Foreskin keratinocyte (primary cell): ENCODE measurements at places on chromosomes 13 and 19. TPM values are rescaled to one million over a fixed set of nuclear protein-coding genes. Genes with fewer than 3 reads are reported as not detected.

DNA sequence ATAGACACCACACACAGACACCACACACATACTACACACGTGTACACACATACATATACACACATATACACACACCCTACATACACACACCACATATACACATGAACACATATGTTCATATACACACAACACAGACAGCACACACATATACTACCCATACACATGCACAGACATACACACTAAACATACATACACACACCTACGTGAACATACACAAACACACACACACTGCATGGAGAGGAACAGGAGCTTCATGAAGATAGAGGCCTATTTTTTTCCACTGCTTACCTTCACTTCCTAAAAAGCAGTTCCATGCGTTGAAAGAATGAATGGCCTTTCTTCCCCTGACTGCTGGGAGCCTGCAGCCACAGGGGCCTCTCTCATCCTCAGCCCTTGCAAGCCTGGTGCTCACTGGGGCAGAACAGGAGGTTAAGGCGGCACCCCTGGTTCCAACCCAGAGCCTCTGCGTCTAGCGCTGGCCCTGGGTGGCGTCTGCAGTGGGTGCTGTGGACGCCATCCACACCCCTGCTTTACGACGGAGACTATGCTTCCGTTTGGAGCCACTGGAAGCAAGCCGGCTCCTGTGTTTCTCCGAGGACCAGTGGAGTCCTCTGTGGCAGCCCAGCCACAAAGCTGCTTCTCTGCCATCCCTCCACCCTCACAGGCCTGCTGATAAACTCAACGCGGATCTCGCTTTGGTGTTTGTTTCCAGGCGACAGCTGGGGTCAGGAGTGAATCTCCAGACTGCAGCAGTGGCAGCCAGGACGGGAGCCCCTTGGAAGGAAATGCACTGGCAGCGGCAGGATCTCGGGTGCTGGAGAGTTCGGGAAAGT, 1.9 kb upstream of the RASA3 start:
- DNase-seq: no peak

DNA sequence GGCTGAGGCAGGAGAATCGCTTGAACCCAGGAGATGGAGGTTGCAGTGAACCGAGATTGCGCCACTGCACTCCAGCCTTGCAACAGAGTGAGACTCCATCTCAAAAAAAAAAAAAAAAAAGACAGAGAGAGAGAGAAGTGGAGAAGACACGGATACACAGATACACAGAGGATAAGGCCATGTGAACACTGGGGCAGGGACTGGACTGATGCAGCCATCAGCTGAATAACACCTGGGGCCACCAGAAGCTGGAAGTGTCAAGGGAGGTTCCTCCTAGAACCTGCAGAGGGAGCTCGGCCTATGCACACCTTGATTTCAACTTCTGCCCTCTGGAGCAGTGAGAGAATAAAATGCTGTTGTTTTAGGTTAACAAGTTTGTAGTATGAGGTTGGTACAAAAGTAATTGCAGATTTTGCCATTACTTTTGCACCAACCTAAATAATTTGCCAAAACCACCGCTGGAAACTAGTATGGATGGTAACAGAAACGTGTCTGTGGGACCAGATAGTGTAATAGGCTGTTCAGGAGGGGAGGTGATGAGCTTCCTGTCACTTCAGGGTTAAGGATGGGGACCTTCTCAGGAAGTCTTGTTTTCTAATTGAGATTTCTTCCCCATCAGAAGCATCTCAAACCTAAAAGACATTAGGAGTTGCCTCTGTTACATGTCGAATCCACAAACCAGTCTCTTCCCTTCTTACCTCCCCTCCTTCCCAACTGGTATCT, 36.4 kb upstream of the IGSF23 start:
- DNase-seq: no peak

DNA sequence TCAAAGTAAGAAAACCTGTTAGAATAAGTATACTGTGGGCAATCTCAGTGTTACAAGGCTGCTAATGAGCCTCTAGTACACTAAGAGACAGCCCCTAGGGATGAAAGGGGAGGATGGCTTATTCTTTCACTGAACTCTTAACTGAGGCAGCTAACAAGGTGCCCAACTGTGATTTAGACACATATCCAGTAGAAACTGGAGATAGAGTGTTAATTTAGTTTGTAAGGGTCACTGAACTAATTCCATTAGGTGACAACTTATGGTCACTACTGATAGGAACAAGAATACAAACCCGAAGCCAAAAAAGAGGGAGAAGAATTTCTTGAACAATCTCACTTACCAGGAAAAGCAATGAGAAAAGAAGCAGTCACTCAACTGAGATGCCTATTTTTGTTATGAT, 1010.6 kb downstream of the PCDH9 start:
- no peak for DNase-seq

SH2D3A gene
- total RNA-seq: 49.3 and 57.8 TPM in 2 replicates

HRC gene
- total RNA-seq: not detected in 2 replicates

ZNF563 gene
- 3.4 and 4.4 TPM in 2 replicates for total RNA-seq
